ENCODE measurements at places on chromosomes 3 and 15.
A peak's percentile ranks its signal among the peaks of the same experiment; 100 is the strongest.

GRCh38 chr3:19947549-19948225, 790 bp downstream of the RAB5A start:
- peak; percentile 59 for DNase-seq

DNA sequence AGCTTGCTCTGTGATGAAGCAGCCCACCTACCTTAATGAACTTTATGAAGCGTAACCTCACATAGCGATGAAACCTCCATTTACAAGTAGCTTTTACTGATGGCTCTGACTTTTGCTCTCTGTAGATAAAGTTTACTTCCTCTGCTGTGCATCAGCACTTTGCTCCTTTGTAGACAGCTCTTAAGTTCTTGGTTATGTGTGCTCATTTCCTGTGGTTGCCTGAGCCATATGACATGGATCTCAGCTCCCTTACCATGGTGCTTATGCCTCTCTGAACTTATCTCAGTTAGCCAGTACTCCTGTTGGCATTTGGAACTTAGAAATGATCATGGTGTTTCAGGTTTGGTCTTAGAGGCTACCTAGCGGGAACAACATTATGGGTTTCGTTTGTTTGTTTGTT, 7.8 kb downstream of the MFSD1 start:
- no peak for DNase-seq

- DNase-seq, result no peak
Measured at GRCh38 chr15:41936155-41936554, 36.2 kb downstream of the EHD4 start.

- DNase-seq, result no peak
Measured at GRCh38 chr15:45363801-45364200, 14.5 kb downstream of the GATM start.

- no peak for DNase-seq
Measured at GRCh38 chr3:157285141-157285540, 125.2 kb upstream of the CCNL1 start.

- DNase-seq, result no peak
Measured at GRCh38 chr15:64493641-64494040, 33.3 kb downstream of the ZNF609 start.

GRCh38 chr3:183252973-183253527, at the start of gene B3GNT5:
TSS of gene B3GNT5 (plus strand) at chr3:183253253. CDS start at chr3:183269799, 16,546 bp downstream.
- peak; percentile 9 for DNase-seq

DNA sequence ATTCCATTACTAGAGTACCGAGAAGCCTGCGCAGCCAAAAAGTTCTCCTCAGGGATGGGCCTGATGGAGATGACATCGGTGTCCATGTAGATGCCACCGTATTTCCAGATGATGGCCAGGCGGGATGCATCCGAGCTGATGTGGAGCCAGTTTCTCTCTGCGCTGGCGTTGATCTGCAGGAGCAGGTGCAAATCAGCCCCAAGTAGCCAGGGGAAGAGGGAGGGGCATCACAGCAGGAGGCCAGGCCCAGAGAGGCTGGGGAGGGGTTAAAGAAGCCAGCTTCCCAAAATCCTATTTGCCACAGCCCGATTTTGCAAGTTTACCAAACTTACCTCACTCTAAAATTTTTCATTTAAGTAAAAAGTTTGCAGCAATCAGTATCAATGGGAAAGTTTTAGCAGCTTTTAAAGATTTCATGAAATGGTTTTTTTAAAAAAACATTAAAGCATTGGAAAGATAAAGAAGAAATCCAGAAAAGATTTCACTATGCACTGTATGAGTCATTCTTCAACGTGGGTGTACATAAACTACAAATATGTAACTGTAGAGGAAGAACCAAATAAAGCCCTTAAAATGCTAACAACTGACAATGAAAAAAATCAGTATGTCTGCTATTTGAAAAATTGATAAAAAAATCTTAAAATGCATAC, 7.4 kb downstream of the A4GNT start:
- peak; percentile 42 for DNase-seq

- no peak for DNase-seq
Measured at GRCh38 chr3:3191675-3192285, 12.3 kb upstream of the CRBN start.

DNA sequence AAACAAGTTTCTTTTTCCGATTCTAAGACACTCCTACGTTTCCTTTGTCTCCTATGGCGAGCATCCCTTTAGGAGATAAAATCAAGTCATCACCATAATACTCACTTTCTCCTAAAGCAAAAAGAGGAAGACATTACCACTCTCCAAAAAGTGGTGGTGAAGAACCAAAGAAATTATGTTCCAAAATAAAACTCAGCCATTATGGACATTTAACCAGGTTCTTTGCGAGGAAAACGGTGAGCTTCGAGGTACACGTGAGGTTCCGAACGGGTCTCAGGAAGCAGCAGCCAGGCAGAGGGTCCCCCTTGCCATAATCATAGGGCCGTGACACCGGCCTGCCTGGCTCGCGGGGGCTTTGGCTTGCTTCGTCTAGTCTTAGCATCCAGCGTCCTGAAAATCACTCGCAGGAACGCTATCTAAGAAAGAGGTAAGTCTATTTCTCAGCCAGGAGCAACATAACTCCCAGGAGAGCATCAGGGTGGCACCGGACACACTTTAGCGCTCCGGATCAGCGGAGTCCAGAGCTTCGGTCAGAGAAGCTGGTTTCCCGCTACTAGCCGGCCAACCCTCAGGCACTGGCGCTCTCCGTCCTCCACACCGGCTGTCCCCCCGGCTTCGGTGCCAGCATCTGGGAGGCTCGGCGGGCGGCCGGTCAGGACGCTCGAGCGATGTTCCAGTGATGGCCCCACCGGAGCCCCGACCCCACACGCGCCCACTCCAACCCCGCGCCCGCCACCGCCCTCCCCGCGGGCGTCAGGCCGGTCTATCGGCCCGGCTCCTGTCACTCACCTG, 581 bp downstream of the IP6K1 start:
- DNase-seq, result peak; percentile 63

Data from hepatic stellate cell (primary cell).